ENCODE measurements at places on chromosomes 1 and 21.

DNA sequence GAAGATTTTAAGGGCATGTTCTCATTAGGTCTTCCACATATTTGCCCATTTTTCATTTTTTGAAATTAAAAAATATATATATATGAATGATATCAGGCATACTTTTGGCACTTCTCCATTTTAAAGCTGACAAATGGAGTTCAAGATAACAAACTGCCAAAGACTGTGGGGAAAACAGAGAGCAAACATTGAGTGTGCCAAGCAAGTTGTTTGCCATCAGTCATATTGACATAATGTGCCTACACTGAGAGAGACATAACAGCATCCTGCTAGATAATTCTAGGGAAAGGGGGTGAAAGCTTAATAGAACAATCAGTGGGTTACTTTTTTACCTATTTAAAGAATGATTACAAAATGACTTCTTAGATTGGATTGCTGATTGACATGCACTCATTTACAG, 529.4 kb upstream of the CXADR start:
- no peak for DNase-seq

- no peak for DNase-seq
Measured at GRCh38 chr1:226602186-226603021, 53.8 kb downstream of the STUM start.

DNA sequence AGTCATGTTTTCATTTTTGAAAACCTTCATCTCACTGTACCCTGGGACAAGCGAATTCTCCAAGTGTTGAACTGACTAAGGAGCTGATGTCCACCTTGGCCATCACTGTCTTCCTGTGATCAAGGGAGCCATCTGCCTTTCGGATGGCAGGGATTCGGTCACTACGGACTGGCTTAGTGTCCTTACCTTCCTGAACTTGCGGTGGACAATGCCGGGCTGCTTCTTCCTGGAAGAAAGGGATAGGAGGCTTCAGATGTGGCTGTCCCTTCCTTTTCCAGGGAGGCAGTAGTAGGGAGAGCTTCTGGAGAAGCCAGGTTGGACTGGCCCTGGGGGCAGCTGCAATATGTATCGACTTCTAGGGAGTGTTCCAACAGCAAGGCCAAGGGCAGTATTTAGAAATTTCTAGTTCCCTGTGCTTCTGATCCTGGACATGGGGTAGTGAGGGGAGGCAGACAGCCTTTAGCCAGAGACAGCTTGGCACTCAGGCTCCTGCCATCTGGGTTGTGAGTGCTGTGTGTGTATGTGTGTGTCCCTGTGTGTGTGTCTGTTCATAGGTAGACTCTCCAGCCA, 114.6 kb downstream of the IER5 start:
- DNase-seq, result no peak

DNA sequence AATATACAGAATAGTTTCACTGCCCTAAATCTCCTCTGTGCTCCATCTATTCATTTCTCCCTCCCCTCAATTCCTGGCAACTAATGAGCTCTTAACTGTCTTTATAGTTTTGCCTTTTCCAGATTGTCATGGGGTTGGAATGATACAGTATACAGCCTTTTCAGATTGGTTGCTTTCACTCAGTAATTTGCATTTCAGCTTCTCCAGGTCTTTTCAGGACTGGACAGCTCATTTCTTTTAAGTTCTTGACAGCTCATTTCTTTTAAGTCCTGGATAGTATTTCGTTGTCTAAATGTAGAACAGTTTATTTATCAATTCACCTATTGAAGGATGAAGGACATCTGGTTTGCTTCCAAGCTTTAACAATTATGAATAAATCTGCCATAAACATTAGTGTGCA, 22.6 kb downstream of the KRTAP21-3 start:
- DNase-seq, result no peak

DNA sequence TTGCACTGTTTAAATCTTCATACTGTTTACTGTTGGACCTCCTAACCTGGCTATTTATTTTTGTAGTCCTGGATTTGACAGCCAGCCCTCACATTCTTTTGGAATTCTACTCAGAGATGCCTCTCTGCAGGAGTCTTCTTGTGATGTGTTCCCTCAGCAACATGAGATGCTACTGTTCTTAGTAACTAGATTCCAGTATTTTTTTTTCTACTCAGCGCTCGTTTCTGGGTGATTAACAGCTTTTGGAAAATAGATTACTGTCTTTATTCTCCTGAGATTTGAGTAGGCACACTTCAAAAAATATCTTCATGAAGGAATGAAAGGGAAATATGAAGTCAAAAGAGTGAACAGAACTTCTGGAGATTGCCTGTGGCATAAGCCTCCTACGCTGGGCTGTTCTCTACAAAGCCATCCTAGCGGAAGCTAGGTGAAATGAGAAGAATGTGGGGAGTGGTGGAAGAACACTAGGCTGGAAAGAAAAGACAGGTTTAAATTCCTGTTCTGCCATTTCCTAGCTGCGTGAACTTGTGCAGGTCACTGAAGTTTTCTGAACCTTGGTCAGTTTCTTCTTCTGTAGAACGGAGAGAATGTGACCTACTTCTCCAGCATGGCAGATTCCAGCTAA, 75.9 kb downstream of the LRRC8C start:
- no peak for DNase-seq
